ENCODE measurements at places on chromosomes 2 and 18. TPM values are rescaled to one million over a fixed set of nuclear protein-coding genes. Genes with fewer than 3 reads are reported as not detected.

- DNase-seq: no peak
These were observed 5.5 kb downstream of the WDR75 start for GRCh38 chr2:189446780-189447179.

- peak; percentile 58 for DNase-seq
These were observed 134.7 kb downstream of the EML6 start for GRCh38 chr2:54858021-54858681.

DNA sequence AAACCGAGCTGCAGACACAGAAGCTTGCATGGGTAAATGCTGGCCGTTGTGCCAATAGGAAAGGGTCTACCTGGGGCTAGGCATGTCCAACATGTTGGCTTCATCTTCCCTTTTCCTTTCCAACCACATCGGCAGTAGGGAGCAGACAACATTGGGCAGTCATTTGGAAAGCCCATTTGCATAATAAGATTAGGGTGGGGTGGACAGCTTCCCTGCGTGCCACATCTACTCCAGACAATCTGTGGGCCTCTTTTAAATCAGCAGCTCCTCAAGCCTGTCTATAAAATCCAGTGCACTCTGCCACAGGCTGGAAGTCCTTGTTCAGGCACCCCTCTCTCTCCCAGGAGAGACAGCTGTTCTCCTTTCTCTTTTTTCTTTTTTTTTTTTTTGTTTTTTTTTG, 203.6 kb upstream of the KYNU start:
- DNase-seq: no peak

GRCh38 chr2:7788736-7789135, 871.5 kb downstream of the RNF144A start:
- DNase-seq: peak; percentile 85

- no peak for DNase-seq
These were observed 84.7 kb upstream of the TMEM200C start for GRCh38 chr18:5979971-5980457.

GRCh38 chr2:235350234-235350633, 143.6 kb upstream of the AGAP1 start:
- no peak for DNase-seq

DNA sequence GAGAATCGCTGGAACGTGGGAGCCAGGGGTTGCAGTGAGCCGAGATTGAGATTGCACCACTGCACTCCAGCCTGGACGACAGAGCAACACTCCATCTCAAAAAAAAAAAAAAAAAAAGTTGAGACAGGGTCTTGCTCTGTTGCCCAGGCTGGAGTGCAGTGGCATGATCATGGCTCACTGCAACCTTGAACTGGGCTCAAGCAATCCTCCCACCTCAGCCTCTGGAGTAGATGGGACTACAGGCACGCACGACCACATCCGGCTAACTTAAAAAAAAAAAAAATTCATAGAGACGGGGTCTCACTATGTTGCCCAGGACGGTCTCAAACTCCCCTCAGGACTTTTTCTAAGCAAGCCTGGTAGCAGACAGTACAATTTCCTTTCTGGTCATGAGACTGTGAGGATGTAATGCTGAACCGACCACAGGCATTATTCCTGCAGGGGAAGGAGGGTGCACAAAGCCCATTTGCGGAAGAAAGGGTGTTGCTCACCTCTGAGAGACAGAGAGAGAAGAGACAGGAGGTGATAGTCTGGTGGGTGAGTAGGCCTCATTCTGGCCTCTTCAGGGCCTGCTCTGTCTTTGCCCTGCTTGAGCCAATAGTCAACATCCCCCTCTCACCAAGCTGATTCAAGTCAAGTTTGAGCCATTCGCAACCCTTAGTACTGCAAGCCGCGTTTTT, 205.3 kb downstream of the ZFP36L2 start:
- DNase-seq: no peak

- no peak for DNase-seq
These were observed 121.5 kb upstream of the SIX2 start for GRCh38 chr2:45130736-45131135.

GRCh38 chr2:66389651-66390131, 45.2 kb upstream of the MEIS1 start:
- no peak for DNase-seq

GRCh38 chr2:37809931-37810570, 115.0 kb upstream of the RMDN2 start:
- DNase-seq: no peak

GRCh38 chr18:8489761-8490160, 119.5 kb upstream of the RAB12 start:
- DNase-seq: no peak

DNA sequence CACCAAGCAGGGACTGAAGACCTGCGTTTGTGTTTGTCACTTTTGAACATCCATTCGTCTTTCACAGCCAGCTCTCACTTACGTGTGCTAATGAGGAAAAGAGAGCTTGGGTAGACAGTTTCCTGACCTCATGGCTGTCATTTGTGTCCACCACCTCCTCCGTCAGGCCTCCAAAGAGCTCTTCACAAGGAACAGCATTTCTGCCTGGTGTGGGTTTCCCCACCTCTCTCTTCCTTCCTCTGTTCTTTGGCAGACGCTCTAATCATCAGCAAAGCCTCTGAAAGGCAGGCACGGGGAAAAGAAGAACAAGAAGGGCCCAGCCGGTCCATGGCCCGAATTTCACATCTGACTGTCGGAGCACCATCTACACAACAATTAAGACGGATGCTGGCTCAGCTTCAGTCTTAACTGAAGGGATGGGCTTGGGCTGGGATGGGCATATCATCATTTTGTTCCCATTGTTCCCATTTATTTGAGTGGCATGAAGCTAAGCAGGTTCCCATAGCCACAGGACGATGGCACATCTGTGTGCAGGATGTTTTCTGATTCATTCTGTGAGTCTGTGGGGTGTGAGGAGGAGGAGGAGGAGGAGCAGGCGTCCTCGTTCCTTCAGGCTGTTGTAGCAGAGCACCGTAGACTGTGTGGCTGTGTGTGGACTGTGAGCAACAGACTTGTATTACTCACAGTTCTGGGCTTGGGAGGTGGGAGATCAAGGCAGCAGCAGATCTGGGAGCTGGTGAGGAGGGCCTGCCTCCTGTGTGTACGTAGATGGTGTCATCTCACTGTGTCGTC, 66.4 kb downstream of the TSHZ1 start:
- no peak for DNase-seq

DNA sequence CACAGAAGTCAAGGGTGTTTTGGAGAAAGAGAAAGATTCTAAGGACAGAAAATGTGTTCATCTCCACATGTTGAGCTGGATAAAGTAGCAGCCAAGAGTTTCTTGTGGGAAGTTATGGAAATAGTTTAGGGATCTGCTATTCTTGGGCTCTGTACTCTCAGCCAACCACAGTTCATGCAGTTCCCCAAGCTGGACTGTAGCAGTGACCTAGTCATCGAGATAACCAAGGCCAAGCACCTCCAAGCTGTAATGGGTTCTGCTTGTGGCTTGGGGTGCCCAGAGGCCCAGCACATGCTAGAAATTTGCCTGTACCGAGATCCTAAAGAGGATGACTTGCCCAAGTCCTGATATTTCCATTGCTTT, 91.9 kb upstream of the RASGRP3 start:
- DNase-seq: no peak

DNA sequence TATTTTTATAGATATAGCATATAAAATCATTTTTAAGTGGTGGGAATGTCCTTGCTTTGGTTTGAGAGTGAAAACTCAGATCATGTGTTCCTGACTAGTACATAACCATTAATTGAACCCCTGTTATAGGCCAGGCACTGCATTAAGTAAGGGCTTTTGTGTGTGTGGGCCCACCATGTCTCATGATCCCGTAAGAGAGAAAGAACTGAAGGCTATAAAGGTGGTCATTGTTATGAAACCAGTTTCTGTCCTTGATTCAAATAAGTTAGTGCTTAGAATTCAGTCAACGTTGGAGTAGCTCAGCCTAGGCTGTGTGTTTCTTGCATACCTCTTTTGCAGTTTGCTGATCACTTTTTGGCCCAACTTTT, 91.5 kb downstream of the LIMS1 start:
- DNase-seq: no peak

DNA sequence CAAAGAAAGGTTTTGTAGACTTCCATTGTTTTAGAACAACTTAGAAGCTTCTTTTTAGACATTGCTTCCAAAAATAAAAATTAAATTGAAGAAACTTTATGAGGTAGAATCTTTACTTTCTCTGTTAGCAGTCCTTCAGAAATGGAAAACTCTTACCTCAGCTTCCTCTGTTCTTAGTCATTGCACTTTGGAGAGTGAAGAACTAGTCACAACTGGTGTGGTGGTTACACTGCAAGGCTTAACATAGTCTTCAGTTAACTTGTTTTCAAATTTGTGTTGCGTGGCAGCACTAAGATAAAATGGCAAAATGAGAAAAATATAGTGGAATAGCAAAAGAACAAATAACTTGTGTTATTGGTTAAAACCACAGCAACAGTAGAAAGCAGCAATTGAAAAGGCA, 332.6 kb downstream of the KIAA1328 start:
- peak; percentile 60 for DNase-seq

DNA sequence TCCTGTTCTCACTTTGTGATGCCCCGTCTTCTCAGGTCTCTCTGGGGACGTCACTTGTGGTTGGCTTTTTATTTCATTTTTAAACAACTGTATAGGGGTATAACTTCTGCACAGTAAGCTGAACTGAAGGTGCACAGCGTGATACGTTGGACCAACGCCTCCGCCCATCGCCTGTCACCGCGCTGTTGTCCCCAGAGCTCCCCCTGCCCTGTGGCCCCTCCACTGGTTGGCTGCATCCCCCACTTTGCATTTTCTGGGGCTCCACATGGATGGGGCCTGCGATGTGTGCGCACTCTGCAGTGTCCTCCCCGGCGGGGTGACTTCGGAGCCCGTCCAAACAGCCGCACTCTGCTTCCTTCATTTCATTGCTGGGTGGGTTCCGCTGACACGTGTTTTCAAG, 14.3 kb downstream of the GPR35 start:
- DNase-seq: no peak

DNA sequence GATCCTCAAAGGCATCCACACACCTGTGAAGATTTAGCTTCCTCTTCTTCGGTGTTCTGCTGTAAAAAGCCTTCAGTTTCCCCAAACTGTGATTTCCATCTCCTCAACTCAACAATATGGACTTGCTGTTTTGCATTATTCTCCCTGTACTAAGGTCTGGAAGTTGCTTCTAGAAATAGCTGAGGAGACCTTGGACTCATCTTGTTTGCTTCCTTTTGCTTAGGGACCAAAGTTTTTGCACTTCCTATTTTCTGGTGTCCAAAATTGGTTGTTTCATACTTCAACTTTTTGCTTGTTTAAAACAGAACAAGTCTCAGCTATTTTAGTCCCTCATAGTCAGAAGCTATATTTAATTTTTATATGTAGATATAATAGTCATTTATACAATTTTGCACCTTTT, 201.9 kb upstream of the COPS8 start:
- DNase-seq: no peak

- DNase-seq: no peak
These were observed 70.5 kb downstream of the PIK3C3 start for GRCh38 chr18:42025491-42025890.

GRCh38 chr2:164903204-164903603, 52.1 kb downstream of the SLC38A11 start:
- no peak for DNase-seq

GRCh38 chr2:172395503-172395902, 31.9 kb upstream of the ITGA6 start:
- DNase-seq: no peak

GRCh38 chr18:56541793-56542192, 96.6 kb downstream of the TXNL1 start:
- DNase-seq: no peak

DNA sequence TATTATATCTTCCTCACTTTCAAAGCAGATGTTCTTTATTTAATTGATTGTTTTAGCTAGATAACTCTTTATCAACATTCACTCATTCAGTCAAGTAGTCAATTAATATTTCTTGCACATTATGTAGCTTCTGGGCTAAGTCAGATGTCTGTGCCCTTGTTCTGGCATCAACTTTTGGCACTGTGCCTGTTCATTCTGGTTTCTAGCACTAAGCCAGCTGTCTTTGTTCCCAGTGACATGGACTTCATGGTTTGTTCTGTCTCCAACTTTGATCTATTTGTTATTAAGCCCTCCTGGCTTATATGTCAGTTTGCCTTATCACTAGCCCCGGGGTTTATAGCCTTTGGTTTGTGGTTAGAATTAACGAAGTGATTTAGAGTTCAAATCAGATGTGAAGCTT, 247.9 kb upstream of the SYT4 start:
- DNase-seq: peak; percentile 2

DNA sequence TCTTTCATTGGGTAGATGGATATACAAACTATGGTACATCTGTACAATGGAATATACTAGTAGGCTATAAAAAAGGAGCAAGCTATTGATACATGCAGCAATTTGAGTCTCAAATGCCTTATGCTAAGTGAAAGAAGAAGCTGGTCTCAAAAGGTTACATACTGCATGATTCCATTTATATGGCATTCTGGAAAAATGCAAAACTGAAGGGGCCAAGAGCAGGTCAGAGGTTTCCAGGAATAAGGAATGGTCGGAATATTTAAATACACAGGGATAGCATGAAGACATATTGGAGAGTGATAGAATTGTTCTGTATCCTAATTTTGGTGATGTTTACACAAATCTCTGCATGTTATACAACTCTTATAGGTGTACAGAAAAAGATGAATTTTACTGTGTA, 85.8 kb downstream of the BABAM2 start:
- DNase-seq: no peak

GRCh38 chr2:205727174-205727573, 44.9 kb downstream of the NRP2 start:
- no peak for DNase-seq

DNA sequence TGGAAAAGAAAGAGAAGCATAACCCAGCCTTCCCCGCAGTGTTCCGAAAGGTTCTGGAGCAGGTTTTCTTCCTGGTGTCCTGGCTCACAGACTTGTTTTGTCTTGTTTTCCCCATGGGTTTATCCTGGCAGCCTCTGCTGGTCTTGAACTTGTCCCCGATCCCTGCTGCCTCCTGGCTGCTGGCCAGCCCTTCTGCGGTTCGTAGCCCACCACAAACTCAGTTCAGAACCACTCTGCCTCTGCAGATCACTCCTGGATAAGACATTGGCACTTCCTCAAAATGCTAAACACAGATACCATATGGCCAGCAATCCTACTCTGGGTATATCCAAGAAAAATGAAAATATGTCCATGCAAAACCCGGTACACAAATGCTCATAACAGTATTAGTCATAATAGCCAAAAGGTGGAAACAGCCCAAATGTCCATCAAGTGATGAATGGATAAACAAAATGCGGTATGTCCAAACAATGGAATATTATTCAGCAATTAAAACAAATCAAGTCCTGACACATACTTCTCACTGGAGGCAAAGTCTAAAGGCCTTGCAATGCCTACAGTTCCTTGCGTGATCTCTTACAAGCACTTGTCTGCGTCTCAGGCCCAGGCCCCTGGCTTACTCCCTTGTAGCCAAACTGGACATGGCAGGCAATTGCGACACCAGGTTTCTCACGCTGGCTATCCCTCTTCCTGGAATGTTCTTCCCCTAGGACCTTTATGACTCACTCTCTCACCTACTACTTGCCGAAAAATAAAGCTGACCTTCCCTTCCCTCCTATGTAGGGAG, 28.0 kb upstream of the ARHGEF4 start:
- peak; percentile 60 for DNase-seq

SPP2 gene
- total RNA-seq: not detected

MAIP1 gene
- total RNA-seq: 26.2 TPM

APCDD1 gene
- under 0.01 TPM for total RNA-seq

NTSR2 gene
- total RNA-seq: not detected

SS18 gene
- 189 TPM for total RNA-seq

PTPN4 gene
- total RNA-seq: 38.9 TPM

EGR4 gene
- total RNA-seq: not detected

DUSP19 gene
- 0.87 TPM for total RNA-seq

DSC3 gene
- total RNA-seq: 0.69 TPM

IL36B gene
- total RNA-seq: not detected

TMEM178A gene
- total RNA-seq: 2.9 TPM

ASB18 gene
- total RNA-seq: not detected

SGPP2 gene
- 88.9 TPM for total RNA-seq

BUB1 gene
- 2.2 TPM for total RNA-seq

AKAIN1 gene
- total RNA-seq: not detected
